Hindlimb muscle (tissue), 1 donor: ENCODE measurements at places on chromosomes 5 and 9. TPM values are rescaled to one million over a fixed set of nuclear protein-coding genes. Genes with fewer than 3 reads are reported as not detected.

The PTGR1 gene
- 64.2 TPM for polyA plus RNA-seq

The FGF18 gene
- 14.4 TPM for polyA plus RNA-seq

The GFI1B gene
- 0.56 TPM for polyA plus RNA-seq

The WDR38 gene
- polyA plus RNA-seq: 0.15 TPM

The CDC20B gene
- polyA plus RNA-seq: 0.12 TPM

The HSD17B3 gene
- polyA plus RNA-seq: 0.63 TPM
